ENCODE measurements at places on chromosomes 1 and 21.

DNA sequence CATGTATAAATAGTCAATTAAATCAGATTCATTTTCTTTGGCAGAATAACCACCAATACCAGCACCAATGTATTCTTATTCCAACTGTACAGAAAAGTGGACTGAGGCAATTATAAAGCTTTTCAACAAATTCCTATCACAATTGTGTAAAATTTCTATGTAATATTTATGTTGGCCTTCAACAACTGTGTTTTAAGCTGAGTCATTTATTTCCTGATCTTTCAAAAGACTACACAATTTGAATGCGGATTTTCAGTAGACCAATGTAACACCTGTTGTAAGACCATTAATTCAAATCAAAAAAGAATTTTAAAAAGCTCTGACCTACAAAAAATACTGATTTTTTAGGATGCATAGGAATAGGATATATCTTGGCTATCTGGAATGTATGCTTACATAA is 25.5 kb downstream of the GPATCH2 start:
- no peak for DNase-seq

DNA sequence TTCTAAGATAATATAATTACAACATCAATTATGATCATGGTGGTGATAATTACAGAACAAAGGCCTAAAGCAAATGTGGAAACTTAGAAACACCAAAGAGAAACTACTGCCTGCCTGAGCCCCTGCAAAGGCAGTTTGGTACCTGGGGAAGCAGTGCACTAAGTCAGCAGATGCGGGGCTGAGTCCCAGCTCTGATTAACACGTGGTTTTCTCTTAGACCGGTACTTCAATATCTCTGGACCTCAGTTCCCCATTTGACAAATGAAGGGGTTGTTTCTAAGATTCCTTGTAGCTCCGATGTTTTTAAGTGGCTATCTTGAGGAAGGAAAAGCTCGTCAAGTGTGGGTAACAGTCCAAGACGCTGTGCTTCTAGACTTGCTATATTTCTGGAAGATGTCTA is 16.7 kb upstream of the PLEKHA6 start:
- no peak for DNase-seq

GRCh38 chr1:115115521-115116161 is 26.3 kb upstream of the TSPAN2 start:
- DNase-seq, result no peak

DNA sequence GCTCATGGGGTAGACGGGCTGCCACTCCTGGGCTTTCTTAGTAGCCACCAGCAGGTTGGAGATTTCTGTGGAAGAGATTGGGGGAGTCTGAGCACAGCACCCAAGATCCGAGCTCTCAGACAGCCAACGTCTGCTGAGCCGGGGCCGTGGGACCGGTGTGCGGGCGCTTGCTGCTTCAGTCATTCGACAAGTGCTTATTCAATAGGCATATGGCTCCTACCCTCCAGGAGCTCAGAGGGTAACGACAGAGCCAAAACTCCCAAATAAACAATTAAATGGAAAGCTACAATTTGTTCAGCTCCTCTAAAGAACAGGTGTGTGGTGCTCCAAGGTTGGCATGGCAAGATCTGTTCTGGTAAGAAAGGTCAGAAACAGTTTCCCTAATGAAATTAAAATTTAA is 106.0 kb downstream of the RAVER2 start:
- DNase-seq, result no peak

DNA sequence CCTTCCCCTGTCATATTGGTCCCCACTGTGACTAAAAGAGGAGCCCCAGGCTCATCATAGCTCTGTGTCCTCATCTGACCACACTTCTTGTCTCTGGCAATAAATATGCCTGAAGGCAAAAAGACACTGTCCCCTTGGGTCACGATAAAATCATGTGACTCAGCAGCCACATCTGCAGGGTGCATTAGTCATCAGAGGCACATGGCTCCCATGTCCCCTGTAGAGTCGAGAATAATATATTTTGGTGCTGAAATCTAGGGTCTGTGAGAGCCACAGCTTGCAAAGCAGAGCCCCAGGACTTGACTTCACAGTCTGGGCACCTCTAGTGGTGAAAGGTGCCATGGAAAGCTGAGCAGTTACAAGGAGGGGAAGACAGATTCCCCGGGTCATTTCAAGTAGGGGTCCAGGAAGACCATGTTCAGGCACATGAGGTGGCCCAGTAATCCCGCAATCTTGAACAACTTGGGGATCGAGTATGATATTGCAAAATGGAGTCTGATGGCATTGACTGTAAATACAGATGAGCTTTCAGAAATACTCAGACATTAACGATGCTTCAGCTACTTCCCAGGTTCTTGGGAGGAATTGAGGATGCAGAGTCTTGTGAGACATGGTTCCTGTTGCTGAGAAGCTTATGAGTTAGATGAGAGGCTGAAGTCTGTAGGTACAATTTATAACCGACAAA is 68.6 kb downstream of the SLC35F3 start:
- no peak for DNase-seq

- DNase-seq, result no peak
These were observed 163.4 kb upstream of the USP24 start for GRCh38 chr1:55378582-55378981.

DNA sequence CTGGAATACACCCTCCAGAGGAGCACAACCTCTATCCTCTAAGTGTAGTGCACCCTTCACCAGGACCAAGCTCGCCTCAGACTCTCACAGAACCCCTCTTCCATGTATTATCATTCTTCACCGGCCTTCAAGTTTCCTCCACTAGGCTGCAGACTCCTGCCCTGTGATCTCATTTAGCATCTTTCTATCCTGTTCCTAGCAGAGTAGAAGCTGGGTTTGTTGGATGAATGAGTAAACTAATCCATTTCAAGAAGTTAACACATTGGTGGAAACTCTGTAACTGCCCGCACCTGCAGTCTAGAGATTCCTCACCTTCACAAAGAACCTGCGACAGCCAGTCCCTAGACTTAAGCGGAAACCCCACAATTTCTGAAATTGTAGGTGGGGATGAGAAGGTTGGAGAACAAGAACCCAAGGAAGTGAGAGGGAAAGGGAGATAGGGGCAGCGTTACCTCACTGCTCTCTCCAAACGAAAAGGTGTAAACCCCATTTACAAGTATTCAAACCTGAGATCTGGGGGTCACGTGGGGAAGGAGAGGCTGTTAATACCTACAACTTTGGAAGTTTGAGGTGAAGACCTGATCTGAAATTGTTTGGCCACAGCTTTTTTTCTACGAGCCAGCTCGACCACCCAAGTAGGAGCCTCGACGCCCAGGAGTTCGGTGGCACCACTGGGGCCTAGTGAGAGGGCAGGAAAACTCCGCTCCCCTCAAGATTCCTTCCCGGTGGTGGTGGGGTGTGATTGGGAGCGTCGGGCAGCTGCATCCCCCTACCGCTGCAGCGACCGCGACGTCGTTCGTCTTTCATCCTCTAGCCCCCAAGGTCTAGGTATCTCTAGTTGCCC is 1.2 kb downstream of the PTPN14 start:
- no peak for DNase-seq

- no peak for DNase-seq
These were observed 74.2 kb downstream of the LRIG2 start for GRCh38 chr1:113147073-113147625.

DNA sequence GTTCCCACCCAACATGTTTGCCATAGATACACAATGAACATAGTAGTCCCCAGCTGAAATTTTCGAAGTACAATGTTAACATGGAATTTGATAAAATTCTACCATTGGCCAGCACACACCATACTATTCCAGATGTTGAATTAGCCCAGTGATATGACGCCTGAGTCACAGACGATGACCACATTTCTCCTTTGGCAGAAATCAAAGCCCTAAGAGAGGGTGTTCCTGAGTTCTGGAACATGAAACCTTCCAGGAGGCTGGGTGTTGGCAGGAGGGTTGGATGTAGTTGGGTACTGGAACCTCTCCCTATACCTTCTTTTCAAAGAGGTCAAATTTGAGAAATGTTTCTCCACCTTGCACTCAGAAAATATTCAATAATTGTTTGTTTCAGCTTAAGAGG is 37.8 kb downstream of the LPAR3 start:
- no peak for DNase-seq

GRCh38 chr1:93874025-93874651 is 4.9 kb downstream of the DNTTIP2 start:
- no peak for DNase-seq

DNA sequence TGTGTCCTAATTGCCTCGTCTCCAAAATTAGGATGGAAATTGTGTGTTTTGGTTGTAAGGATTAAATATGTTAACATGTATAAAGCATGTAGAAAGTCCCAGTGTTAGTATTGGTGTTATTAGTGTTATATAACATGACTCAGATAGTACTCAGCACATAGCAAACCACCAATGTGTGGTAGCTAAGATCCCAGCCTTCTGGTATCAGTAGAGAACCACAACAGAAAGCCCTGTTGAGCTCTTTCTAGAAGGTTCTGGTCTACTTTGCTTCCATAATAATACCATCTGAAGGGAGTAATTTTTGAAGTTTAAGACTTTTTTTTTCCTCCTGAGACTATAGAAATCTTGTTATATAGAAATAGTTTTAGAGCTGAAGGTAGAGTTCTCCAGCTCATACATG is 259.3 kb upstream of the SGIP1 start:
- DNase-seq, result no peak

DNA sequence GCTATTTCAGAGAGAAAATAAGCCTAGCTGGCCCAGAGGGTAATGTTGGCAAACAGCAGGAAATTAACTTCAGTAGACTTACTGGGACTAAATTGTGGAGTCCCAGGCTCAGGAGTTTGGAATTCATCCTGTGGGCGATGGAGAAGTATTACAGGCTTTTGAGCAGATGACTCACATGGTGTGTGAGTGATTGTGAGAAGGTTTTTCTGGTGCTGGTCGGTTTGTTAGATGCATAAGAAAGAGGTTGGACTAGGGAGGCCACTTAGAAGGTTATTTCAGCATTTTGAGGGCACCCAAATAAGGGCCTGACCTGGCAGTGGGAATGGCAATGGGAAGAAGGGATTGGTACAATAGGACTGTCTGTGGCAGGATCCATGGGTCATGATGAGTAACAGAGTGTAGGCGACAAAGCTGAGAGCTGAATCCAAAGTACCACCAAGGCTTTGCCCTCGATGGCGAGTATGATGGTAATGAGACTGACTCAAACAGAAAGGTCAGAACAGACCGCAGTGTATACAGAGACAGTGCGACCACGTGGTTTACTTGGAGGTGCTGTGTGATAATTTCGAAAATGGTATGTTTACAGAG is 69.2 kb upstream of the KIF26B start:
- no peak for DNase-seq

Data from T-cell (primary cell).